Stimulated activated CD8-positive, alpha-beta memory T cell treated with anti-CD3 and anti-CD28 coated beads, Interleukin-7, amount 100 ng/mL, for 1 hour (primary cell): ENCODE measurements at places on chromosomes 2 and 18.

DNA sequence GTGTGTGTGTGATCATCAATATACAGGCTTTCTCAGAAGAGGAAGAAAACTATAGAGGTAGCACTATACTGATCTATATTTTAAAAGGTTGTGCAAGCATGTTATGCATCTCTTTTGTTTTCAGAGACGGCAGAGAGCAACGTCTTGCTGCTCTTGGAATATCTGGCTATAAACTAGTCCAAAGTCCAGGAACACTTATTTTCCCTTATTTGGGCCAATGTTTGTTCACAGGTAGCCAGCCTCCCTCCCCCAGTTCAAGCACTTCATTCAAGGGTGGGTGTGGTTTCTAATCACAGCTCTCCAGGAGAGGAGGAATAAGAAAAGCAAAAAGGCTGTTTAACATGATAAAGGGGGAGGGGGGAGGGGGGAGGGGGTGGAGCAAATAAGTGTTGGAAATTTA is 4.2 kb downstream of the FZD5 start:
- DNase-seq: no peak

- DNase-seq: no peak
These were observed 273.1 kb upstream of the SLC8A1 start for GRCh38 chr2:40725040-40725439.

GRCh38 chr2:96703021-96703751 is 36.7 kb downstream of the LMAN2L start:
- DNase-seq: no peak

- DNase-seq: no peak
These were observed 114.0 kb downstream of the KLHL29 start for GRCh38 chr2:23498943-23499342.

DNA sequence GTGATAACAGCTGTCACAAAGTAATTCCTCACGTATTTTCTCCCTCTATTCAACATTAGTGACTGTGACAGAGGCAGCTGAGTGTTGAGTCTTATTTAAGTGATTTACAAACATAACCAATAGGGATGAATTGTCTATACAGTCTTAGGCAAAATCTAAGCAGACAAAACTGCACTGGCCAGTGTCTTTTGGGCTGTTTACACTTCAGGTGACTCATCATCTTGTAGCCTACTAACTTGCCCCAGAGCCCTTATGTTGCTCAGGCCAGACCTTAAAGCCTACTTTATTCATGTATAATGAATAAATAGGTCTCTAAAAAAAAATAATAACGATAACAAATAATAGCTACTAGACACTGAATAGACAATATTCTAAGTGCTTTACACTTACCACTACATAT is 17.2 kb downstream of the THOC1 start:
- DNase-seq: no peak

- no peak for DNase-seq
These were observed 151.8 kb upstream of the STK17B start for GRCh38 chr2:196322973-196323810.

GRCh38 chr2:239339726-239340601 is 60.9 kb downstream of the HDAC4 start:
- no peak for DNase-seq

GRCh38 chr2:39867268-39867667 is 88.2 kb upstream of the THUMPD2 start:
- no peak for DNase-seq

- no peak for DNase-seq
These were observed 2.9 kb upstream of the ARPC2 start for GRCh38 chr2:218214116-218214515.

- no peak for DNase-seq
These were observed 531.2 kb upstream of the SMIM21 start for GRCh38 chr18:75958683-75959082.

DNA sequence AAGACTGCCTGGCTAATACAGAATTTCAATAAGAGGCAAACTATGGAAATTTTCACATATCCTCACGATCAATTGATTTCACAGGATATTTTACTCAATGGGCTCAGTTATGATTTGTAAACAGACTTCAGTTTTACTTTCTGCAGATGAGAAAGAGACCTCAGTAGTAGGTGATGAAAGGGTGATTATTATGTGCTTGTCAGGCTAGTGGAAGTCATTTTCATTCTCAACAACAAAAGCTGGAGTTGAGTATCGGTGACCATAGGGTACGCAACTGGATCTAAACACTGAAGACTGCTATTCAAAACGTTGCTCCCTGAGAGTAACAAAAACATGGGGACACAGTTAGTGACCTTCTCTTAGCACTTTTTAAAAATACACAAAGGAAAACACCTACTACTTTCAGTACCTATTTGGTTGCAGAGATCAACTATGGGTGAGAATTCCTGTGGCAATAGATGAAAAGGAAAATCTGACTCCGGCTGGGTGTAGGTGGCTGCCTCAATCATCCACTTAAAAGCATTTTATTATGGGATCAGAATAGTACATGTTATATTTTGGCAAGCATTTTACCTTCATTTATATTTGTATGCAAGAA is 126.2 kb upstream of the VRK2 start:
- no peak for DNase-seq

DNA sequence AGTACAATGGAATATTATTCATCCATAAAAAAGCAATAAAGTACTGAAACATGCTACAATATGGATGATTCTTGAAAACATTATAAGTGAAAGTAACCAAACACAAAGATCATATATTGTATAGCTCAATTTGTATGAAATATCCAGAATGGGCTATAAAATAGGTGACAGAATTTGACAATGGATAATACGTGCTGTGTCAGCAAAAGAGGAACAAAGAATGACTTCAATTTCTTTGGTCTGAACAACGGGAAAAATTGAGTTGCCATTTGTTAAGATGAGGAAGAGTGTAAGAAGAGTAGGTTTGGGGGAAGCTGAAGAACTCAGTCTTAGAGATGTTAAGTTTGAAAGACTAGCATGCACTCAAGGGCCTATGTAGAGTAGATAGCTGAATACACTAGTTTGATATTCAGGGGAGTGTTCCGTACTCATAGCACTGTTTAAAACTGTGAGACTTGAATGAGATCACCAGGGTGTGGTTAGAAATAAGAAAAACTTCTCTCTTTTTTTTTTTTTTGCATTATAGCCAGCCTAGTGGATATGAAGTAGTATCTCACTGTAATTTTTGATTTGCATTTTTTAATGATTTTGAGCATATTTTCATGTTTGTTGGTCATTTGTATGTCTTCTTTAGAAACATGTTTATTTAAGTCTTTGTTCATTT is 213.6 kb downstream of the NR4A2 start:
- no peak for DNase-seq

GRCh38 chr2:48183991-48184390 is 277.7 kb upstream of the FBXO11 start:
- DNase-seq: no peak
